Astrocyte of the hippocampus (primary cell): ENCODE measurements at places on chromosomes 16 and 17.

GRCh38 chr17:6075050-6075449 is 4.9 kb downstream of the WSCD1 start:
- no peak for DNase-seq

GRCh38 chr17:4972752-4973151 is 5.1 kb upstream of the SPAG7 start:
- DNase-seq: no peak

DNA sequence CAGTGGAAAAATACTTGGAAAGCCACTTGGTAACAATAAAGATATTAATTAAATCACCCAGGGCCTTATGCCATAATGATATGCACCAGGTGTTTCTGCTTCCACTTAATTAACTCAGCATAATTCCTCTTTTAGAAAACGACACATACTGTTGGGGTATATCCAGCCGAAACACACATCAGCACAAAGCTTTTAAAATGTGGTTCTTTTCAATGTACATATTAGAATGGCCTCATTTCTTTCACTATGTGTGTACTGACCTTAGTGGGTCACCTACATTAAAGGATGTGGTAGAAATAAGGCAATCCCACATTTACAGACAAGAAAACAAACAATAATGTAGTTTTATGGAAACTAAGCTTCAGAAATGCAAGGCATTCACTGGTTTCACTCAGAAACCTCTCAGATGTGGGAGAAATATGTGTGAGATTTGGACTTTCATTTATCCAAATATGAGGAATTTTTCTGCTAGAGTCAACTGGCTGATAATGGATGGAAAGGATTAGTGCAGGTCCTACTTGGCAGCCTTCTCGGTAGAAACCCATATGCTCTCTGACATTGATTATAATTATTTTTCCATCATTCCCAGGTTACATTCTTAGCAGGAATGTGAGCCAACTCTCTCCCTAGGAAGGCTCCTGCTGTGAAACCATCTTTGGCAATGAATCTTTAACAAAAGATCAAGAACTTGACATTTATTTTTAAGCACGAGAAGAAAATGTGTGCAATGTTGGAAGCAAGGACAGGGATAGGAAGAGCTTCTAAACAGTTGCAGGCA is 66.7 kb upstream of the DHX40 start:
- peak; percentile 71 for DNase-seq

DNA sequence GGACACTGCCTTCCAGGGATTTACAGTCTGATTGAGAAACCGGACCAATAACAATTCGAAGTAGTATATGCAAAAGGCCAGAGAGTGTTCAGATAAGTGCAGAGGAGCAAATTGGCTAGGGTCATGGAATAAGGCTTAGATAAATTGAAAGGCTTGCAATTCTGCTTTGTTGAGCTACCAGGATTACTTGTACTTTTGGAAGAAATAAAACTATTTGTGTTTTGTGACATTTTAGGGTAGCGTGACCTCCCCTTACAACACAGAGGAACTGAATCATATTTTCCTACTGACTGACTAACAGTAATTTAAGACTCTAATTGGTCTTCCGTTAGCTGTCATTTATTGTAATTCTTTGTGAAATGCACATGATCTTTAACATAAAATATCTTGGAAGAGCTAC is 104.7 kb downstream of the PITPNC1 start:
- no peak for DNase-seq
